Colonic mucosa (tissue), 4 donors: ENCODE measurements at places on chromosomes 2 and 18. TPM values are rescaled to one million over a fixed set of nuclear protein-coding genes. Genes with fewer than 3 reads are reported as not detected.
A peak's percentile ranks its signal among the peaks of the same experiment; 100 is the strongest.

- H3K27me3 ChIP-seq, result no peaks in the 10 kb centered on the region
- H3K4me3 ChIP-seq, result no peak overlapping the region
- no peaks in the 10 kb centered on the region for H3K36me3 ChIP-seq
- H3K4me1 ChIP-seq, result no peaks in the 10 kb centered on the region
Measured at GRCh38 chr18:67428805-67429204, 87.7 kb downstream of the DSEL start.

DNA sequence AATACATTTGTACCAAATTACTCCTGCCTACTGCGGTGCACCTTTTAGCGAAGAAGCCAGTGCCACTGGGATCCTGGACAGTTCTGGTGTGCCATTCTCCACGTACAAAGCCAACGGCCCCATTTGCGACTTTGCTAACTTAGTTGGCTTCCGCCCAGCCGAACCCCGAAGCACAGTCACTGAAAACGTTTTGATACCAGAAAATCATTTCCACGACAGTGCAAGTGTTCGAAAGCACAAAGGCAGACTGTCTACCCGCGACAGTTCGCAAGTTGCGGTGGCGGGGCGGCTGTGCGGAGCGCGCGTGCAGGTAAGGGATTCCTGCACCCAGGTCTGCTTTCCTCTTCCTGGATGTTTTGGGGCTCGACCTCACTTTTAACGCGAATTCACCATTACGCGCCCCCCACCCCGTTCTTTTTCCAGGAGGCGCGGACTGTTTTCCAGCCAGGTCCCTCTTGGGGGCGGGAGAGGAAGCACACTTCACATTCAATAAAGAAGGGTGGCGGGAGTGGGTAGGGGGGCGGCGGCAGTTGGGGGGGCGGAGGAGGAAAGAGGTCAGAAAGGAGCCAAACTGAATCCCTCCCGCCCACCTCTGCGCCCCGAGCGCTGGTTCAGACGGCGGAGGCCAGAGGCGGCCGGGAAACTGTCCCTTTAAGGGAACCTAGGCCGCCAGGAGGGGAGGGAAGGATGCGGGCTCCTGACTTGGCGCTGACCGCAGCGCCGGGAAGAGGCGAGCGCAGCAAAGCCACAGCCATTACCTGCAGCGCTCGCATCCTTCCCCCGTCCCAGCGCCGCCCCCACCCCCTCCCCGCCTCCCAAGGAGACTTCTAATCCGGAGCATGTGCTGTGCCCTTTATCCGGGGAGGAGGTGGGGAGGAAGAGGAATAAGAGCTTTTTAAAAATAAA lies 107.4 kb upstream of the KCTD1 start:
- peak overlapping the region; percentile 62 for H3K4me3 ChIP-seq
- peak; percentile 48 for DNase-seq
- H3K36me3 ChIP-seq, result no peaks in the 10 kb centered on the region
- H3K4me1 ChIP-seq, result no peaks in the 10 kb centered on the region

GRCh38 chr2:135913727-135914365 lies 37.6 kb upstream of the MCM6 start:
- no peaks in the 10 kb centered on the region for H3K4me1 ChIP-seq
- DNase-seq, result peak; percentile 35
- no peak overlapping the region for H3K4me3 ChIP-seq
- H3K27ac ChIP-seq, result no peak overlapping the region
- H3K36me3 ChIP-seq, result peaks cover 4% of the 10 kb centered on the region

DNA sequence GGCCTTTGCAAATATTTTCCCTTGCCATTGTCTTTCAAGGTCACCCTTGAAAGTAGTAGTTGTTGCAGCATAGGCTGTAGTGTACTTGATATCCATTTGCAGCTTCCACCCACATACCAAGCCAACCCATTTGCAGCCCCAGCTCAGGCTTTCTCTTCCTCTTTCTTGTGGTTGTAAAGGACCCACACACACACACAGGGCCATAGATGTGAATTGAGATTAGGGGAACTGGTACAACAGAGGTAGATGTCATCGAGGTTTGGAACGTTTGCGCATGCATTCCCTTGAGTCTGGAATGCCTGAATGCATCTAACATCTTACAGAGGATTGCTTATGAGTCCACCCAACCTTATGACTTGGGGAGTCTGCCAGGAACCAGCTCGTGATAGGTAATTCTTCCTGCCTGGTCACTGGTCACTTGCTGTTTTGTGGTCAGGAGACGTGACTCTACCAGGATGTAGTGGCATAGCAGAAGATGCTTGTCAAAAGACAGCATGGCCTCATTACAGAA lies 91.9 kb downstream of the MRPS9 start:
- H3K4me3 ChIP-seq, result no peak overlapping the region
- no peaks in the 10 kb centered on the region for H3K4me1 ChIP-seq
- no peaks in the 10 kb centered on the region for H3K36me3 ChIP-seq
- H3K27me3 ChIP-seq, result no peaks in the 10 kb centered on the region
- H3K27ac ChIP-seq, result no peak overlapping the region
- DNase-seq, result no peak

DNA sequence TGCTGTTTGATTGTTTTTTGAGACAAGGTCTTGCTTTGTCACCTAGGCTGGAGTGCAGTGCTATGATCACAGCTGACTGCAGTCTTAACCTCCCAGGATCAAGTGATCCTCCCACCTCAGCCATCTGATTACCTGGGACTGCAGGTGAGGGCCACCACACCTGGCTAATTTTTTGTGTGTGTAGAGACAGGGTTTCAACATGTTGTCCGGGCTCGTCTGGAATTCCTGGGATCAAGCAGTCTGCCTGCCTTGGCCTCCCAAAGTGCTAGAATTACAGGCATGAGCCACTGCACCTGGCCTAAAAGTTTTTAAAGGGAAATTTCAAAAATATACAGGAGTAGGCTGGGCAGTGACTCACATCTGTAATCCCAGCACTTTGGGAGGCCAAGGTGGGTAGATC lies 22.4 kb downstream of the CARF start:
- no peak overlapping the region for H3K4me3 ChIP-seq
- no peak for DNase-seq
- no peak overlapping the region for H3K27ac ChIP-seq
- H3K36me3 ChIP-seq, result no peaks in the 10 kb centered on the region
- H3K4me1 ChIP-seq, result no peaks in the 10 kb centered on the region
- H3K27me3 ChIP-seq, result no peaks in the 10 kb centered on the region

DNA sequence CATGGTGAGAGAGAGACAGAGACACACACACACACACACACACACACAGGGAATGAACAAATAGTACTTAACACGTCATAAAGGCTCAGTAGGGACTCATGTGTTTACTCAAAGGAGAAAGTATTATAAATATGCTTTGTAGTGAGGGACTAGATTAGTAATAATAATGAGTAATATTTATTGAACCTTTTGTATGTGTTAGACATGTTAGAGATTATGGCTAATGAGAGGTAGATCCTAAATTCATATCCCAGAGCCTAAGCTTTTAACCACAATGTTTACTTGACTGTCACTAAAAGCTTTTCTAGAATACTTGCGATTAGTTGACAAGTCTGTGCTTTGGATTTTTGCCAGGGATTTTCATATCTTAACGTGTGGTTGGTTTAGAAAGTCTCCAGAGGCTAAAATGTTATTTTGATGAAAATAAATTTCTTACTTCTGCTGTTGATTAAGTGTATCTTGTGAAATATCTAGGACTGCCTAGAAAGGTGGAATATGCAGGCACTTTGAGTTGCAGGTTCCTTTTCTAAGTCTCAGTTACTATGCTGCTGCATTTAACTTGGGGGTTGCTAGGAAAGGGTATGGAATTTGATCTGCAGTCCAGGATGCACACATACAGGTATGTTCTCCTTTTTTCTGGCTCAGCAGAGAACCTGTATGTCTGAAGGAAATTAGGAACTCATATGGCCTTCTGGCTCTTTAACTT lies 64.5 kb downstream of the UBR3 start:
- H3K27me3 ChIP-seq, result no peaks in the 10 kb centered on the region
- no peak for DNase-seq
- H3K4me1 ChIP-seq, result no peaks in the 10 kb centered on the region
- H3K36me3 ChIP-seq, result no peaks in the 10 kb centered on the region

DNA sequence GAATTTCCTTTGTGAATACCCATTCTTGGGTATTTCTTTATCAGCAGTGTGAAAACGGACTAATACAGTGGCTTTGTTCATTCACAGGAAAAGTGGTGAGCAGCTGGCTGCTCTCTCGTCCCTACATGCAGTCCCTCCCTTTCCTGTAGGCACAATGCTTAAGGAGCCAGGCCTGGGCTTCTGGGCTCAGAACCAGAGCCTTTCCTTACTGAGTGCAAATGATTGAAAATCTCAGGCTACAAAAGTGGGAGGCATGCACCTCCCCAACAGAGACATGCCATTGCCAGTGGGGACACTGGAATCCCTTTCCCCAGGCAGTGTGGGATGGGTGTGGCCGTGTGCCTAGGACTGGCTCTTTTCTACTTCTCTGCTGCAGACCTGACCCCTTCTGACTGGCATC lies 61.3 kb downstream of the MCFD2 start:
- H3K27ac ChIP-seq, result peak overlapping the region; percentile 45
- H3K4me3 ChIP-seq, result no peak overlapping the region
- H3K36me3 ChIP-seq, result no peaks in the 10 kb centered on the region

DNA sequence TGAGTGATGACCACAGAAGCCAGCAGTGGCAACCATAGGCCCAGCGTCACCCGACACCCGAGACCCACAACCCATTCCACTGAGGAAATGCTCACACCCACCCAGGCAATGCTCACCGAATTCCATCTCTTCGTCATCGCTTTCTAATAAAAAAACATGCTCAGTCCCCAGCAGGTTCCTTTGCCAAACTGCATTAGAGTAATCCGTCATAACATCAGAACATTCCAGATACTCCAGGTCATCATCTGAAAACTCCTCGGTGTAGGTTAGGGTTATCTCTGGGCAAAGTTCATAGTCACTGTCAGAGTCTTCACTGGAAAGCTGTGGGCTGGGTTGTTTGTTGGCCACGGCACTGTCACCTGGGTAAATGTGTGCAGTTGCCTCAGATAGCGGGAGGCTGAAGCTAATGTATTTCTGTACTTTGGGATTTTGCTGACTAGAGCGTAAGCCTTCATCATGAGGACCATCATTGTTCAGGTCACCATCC lies 49.3 kb downstream of the ALPK2 start:
- no peak overlapping the region for H3K27ac ChIP-seq
- H3K27me3 ChIP-seq, result no peaks in the 10 kb centered on the region

GRCh38 chr18:60471652-60472051 lies 99.1 kb upstream of the MC4R start:
- no peak for DNase-seq
- no peaks in the 10 kb centered on the region for H3K27me3 ChIP-seq
- no peak overlapping the region for H3K4me3 ChIP-seq
- no peaks in the 10 kb centered on the region for H3K36me3 ChIP-seq

GRCh38 chr2:225008179-225008856 lies 34.0 kb downstream of the DOCK10 start:
- H3K27me3 ChIP-seq, result no peaks in the 10 kb centered on the region
- DNase-seq, result no peak
- no peak overlapping the region for H3K4me3 ChIP-seq

- no peaks in the 10 kb centered on the region for H3K4me1 ChIP-seq
- H3K27ac ChIP-seq, result no peak overlapping the region
- no peak for DNase-seq
- H3K4me3 ChIP-seq, result no peak overlapping the region
- no peaks in the 10 kb centered on the region for H3K36me3 ChIP-seq
- H3K27me3 ChIP-seq, result no peaks in the 10 kb centered on the region
Measured at GRCh38 chr2:187500585-187501359, 52.7 kb upstream of the CALCRL start.

- DNase-seq, result no peak
- no peaks in the 10 kb centered on the region for H3K4me1 ChIP-seq
- no peaks in the 10 kb centered on the region for H3K27me3 ChIP-seq
- no peak overlapping the region for H3K4me3 ChIP-seq
Measured at GRCh38 chr2:148303161-148303560, 282.3 kb downstream of the MBD5 start.

- H3K4me1 ChIP-seq, result no peaks in the 10 kb centered on the region
- H3K4me3 ChIP-seq, result no peak overlapping the region
Measured at GRCh38 chr2:177430411-177430810, 37.8 kb downstream of the AGPS start.

DNA sequence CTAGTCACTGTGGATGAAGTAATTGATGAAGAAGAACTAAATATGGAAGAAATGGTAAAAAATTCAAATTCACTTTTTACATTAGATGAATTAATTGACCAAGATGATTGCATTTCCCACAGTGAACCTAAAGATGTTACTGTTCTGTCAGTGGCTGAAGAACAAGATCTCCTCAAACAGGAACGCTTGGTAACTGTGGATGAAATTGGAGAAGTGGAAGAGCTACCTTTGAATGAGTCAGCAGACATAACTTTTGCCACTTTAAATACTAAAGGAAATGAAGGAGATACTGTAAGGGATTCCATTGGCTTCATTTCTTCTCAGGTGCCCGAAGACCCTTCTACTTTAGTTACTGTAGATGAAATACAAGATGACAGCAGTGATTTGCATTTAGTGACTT lies 26.6 kb upstream of the DYSF start:
- H3K27me3 ChIP-seq, result no peaks in the 10 kb centered on the region
- H3K4me1 ChIP-seq, result no peaks in the 10 kb centered on the region
- no peak overlapping the region for H3K4me3 ChIP-seq
- no peak overlapping the region for H3K27ac ChIP-seq

- no peaks in the 10 kb centered on the region for H3K27me3 ChIP-seq
- H3K4me1 ChIP-seq, result no peaks in the 10 kb centered on the region
- H3K4me3 ChIP-seq, result no peak overlapping the region
- H3K27ac ChIP-seq, result no peak overlapping the region
- no peaks in the 10 kb centered on the region for H3K36me3 ChIP-seq
Measured at GRCh38 chr2:381941-382727, 94.2 kb upstream of the ALKAL2 start.

GRCh38 chr18:45198526-45198925 lies 416.8 kb upstream of the SLC14A2 start:
- no peaks in the 10 kb centered on the region for H3K36me3 ChIP-seq
- DNase-seq, result no peak
- no peak overlapping the region for H3K27ac ChIP-seq
- H3K4me1 ChIP-seq, result no peaks in the 10 kb centered on the region
- no peak overlapping the region for H3K4me3 ChIP-seq

- no peak overlapping the region for H3K4me3 ChIP-seq
- H3K27me3 ChIP-seq, result no peaks in the 10 kb centered on the region
- H3K4me1 ChIP-seq, result no peaks in the 10 kb centered on the region
- no peaks in the 10 kb centered on the region for H3K36me3 ChIP-seq
Measured at GRCh38 chr18:61132031-61132430, 201.2 kb upstream of the CDH20 start.

GRCh38 chr18:500632-501405 lies at the start of gene COLEC12:
Gene COLEC12, minus strand, starts transcription at chr18:500701. Its CDS starts 187 bp downstream, at chr18:500514.
- peak within 1 kb of the TSS; percentile 35 for H3K4me3 ChIP-seq
- H3K27me3 ChIP-seq, result peaks cover 26% of the 10 kb centered on the region
- H3K4me1 ChIP-seq, result no peaks in the 10 kb centered on the region
- H3K36me3 ChIP-seq, result no peaks in the 10 kb centered on the region

- peak overlapping the region; percentile 68 for H3K27ac ChIP-seq
- H3K4me1 ChIP-seq, result peaks cover 7% of the 10 kb centered on the region
- H3K27me3 ChIP-seq, result no peaks in the 10 kb centered on the region
- no peaks in the 10 kb centered on the region for H3K36me3 ChIP-seq
- peak overlapping the region; percentile 88 for H3K4me3 ChIP-seq
Measured at GRCh38 chr2:111884592-111884964, 585 bp upstream of the ANAPC1 start.

GRCh38 chr2:199315299-199316179 lies 142.2 kb downstream of the SATB2 start:
- no peaks in the 10 kb centered on the region for H3K36me3 ChIP-seq
- no peaks in the 10 kb centered on the region for H3K27me3 ChIP-seq
- no peak overlapping the region for H3K27ac ChIP-seq

The DLX2 gene
- not detected for total RNA-seq

The GFPT1 gene
- 289 TPM for total RNA-seq

The ALPI gene
- 9.4 TPM for total RNA-seq

The SIX3 gene
- not detected for total RNA-seq

The CCNT2 gene
- 26.3 TPM for total RNA-seq

The OR6B2 gene
- total RNA-seq, result not detected

The TET3 gene
- total RNA-seq, result 17.8 TPM

The CCBE1 gene
- total RNA-seq, result 0.27 TPM

The CD8B2 gene
- total RNA-seq, result not detected
